ENCODE measurements at places on chromosomes 6 and 20. TPM values are rescaled to one million over a fixed set of nuclear protein-coding genes. Genes with fewer than 3 reads are reported as not detected.

DEF6 gene
- 0.50 TPM for total RNA-seq

RRAGD gene
- 0.75 TPM for total RNA-seq

MDN1 gene
- total RNA-seq, result 15.6 TPM

MEP1A gene
- total RNA-seq, result not detected

PNLDC1 gene
- total RNA-seq, result 0.81 TPM

PTCHD4 gene
- total RNA-seq, result 2.0 TPM

ATP9A gene
- 21.8 TPM for total RNA-seq

GSTA2 gene
- total RNA-seq, result not detected

C2 gene
- total RNA-seq, result 10.4 TPM

HLA-DPA1 gene
- 2.8 TPM for total RNA-seq

KCNK16 gene
- total RNA-seq, result not detected

MYBL2 gene
- 1.6 TPM for total RNA-seq

MPIG6B gene
- total RNA-seq, result not detected

CST3 gene
- total RNA-seq, result 3,122 TPM

GRM4 gene
- total RNA-seq, result not detected

EYA4 gene
- total RNA-seq, result 0.81 TPM

ELOVL4 gene
- 2.7 TPM for total RNA-seq

ENPP1 gene
- 1.2 TPM for total RNA-seq

RWDD2A gene
- total RNA-seq, result 5.4 TPM

SCAF8 gene
- total RNA-seq, result 27.0 TPM

CST1 gene
- not detected for total RNA-seq

BPI gene
- not detected for total RNA-seq

DNAH8 gene
- total RNA-seq, result not detected

RNF182 gene
- 0.12 TPM for total RNA-seq

ECT2L gene
- 0.20 TPM for total RNA-seq

TSPO2 gene
- not detected for total RNA-seq

SIRPG gene
- not detected for total RNA-seq

PRR18 gene
- total RNA-seq, result not detected

DPPA5 gene
- not detected for total RNA-seq

GSTA1 gene
- not detected for total RNA-seq

BMP7 gene
- not detected for total RNA-seq

DOK5 gene
- 15.8 TPM for total RNA-seq

MOXD1 gene
- 38.4 TPM for total RNA-seq

GSS gene
- total RNA-seq, result 38.8 TPM

All from cardiac ventricle fibroblast (primary cell).